ENCODE measurements at places on chromosomes 4 and X. TPM values are rescaled to one million over a fixed set of nuclear protein-coding genes. Genes with fewer than 3 reads are reported as not detected.

GSX2 gene
- total RNA-seq, result not detected

RHOXF2B gene
- not detected for total RNA-seq

PTCHD1 gene
- total RNA-seq, result 0.22 TPM

F8A2 gene
- total RNA-seq, result not detected

ASB11 gene
- 116 TPM for total RNA-seq

ATXN3L gene
- total RNA-seq, result not detected

C4orf50 gene
- not detected for total RNA-seq

GYPA gene
- not detected for total RNA-seq

MTMR8 gene
- total RNA-seq, result 0.44 TPM

PWWP3B gene
- 15.5 TPM for total RNA-seq

LNX1 gene
- total RNA-seq, result 9.5 TPM
